ENCODE measurements at places on chromosomes 1 and 21.

DNA sequence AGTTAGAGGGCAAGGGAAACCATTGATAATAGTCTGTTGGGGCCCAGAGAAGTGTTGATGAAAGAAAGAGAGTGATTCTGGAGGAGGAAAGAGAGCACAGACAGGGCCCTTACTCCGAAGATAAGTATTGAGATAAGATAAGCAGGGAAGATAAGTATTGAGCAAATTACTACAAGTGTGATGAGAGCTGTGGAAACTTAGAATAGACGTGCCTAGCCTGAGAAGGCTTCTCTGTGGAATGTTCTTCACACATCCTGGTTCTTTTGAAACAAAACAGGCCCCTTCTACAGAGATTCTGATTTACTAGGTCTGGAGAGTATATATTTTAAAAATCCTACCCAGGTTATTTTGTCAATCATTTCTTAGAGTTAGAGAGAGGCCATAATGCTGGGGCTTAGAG lies 26.4 kb downstream of the FNBP1L start:
- DNase-seq = no peak

DNA sequence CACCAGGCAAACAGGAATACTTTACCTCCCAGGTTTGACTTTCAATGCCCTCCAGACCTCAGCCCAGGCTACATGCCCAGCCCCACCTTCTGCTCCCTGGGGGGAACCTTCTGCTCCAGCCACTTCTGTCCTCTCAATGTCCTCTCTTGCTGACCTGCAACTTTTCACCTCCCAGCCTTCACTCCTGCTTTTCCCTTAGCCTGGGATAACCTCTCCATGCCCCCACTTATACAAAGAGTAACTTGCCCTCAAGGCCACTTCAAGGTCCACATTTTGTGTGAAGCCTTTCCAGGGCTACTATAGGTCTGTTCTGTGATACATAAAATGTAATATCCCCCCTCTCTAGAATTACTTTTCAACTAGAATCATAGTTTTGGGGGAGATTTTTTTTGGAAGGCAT lies 21.7 kb downstream of the SERTAD4 start:
- no peak for DNase-seq

GRCh38 chr21:23455676-23456075 lies 2151.6 kb downstream of the MRPL39 start:
- no peak for DNase-seq

GRCh38 chr1:23601135-23601967 lies 42.0 kb upstream of the ID3 start:
- DNase-seq = no peak

- DNase-seq = no peak
Measured at GRCh38 chr21:46561445-46562090, 43.3 kb downstream of the S100B start.

Measured in HFFc6 (cell line).